Psoas muscle (tissue), 8 donors: ENCODE measurements at places on chromosomes 12 and 14. TPM values are rescaled to one million over a fixed set of nuclear protein-coding genes. Genes with fewer than 3 reads are reported as not detected.

DNA sequence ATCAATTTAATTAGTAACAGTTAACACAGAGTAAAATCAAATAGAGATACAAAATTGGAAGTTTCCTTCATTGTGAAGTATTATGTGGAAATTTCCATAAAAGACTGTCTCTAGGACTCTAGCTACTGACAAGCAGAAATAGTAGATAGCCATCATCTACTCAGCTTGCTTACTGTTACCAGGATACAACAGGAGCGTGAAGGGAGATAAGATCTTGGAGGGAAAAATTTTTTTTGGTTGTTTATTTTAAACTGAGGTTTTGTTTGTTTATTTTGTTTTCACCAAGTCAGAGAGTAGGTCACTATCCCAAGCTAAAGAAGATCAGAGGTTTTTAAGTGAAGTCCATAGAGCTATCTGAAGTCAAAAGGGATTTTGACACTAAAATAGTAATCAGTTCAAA is 861.3 kb upstream of the MGAT4C start:
- DNase-seq = no peak

- DNase-seq = no peak
These were observed 21.8 kb downstream of the SENP1 start for GRCh38 chr12:48084066-48084465.

DNA sequence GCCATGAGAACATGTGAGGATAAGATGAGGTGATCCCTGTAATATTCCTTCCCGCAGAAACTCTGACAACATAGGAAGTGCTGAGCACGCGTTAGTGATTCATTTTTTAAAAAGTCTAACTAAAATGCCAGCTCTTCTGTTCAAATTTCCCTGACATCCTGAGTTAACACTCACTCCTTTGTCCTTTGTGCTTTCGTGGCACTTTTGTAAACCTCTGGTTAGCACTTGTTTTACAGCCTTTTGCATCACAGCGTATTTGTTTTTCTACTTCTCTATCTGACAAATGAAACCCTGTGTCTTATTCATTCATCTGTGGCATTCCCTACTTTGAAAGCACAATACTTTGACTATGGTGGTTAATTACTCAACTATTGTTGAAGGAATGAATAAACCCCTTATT is 313.6 kb downstream of the NUAK1 start:
- DNase-seq = no peak

The MYO1H gene
- total RNA-seq = not detected

The ARL6IP4 gene
- total RNA-seq = 116 TPM

The DACT1 gene
- total RNA-seq = 1.3 TPM

The CAPRIN2 gene
- total RNA-seq = 9.0 TPM
